NCI-H510A treated with DMSO at 0.1 percent for 48 hours (cell line): ENCODE measurements at places on chromosomes 1 and 21.

- DNase-seq = no peak
These were observed 10.4 kb upstream of the MRPL9 start for GRCh38 chr1:151773702-151774101.

DNA sequence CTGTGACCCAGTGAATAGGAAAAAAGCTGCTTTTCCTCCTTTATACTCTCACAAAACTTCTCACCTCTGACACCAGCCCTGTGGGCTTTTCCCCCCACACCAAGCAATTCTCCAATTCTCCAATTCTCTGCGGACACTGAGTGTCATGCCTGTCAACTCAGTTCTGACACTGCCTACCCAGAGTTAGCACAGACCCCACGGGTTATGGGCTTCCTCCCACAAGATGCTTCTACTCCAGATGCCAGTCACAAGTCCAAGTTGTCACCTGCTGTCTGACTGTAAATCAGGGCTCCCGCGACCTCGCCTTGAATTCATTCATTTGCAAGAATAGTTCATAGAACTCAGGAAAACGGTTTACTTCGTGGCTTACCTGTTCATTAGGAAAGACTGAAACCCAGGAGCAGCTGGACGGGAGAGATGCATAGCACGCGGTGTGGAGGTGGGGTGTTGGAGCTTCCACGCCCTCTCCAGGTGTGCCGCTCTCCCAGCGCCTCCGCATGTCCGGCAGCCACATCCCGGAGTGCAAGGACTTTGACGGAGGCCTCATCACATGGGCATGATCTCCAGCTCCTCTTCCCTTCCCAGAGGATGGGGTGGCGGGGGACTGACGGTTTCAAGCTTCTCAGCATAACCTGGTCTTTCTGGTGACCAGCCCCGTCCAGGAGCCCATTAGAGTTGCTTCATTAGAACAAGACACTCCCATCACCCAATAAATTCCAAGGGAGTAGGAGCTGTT is 154.7 kb downstream of the PGBD5 start:
- no peak for DNase-seq

- peak; percentile 21 for DNase-seq
These were observed 125.7 kb upstream of the CXADR start for GRCh38 chr21:17387030-17387617.

DNA sequence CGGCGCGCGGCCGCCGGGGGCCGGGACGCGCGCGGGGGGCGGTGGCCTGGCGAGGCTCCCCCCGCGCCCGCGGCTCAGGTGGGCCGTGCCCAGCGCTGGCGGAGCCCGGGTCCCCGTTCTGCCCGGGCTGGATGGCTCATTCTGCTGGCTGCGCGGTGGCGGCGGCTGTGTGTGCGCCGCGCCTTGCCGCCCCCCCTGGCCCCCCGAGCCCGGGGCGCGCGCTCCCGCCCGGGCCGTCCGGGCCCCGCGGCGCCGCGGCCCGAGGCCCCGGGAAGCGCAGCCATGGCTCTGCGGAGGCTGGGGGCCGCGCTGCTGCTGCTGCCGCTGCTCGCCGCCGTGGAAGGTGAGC is at the start of gene EPHB2:
Gene EPHB2 (plus strand): TSS at position 139 of the 349 bp plus-strand sequence. CDS start 144 bp downstream, at position 283.
- DNase-seq = no peak

- peak; percentile 99 for DNase-seq
These were observed 7.3 kb upstream of the GNL2 start for GRCh38 chr1:37602750-37603694.

DNA sequence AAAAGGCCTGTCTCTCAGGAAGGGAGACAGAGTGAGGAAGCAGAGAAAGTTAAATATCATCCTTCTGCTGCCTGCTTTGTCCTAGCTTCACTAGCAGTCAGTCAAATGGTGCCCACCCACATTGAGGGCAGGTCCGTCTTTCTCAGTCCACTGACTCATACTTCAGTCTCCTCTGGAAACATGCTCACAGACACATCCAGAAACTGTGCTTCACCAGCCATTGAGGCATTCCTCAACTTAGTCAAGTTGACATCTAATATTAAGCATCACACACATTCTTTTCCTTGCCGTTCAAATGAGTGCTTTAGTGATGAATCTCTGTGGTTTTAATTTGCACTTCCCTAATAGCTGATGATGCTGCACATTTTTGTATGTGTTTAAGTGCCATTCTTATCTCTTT is 777.8 kb upstream of the PRMT6 start:
- no peak for DNase-seq

DNA sequence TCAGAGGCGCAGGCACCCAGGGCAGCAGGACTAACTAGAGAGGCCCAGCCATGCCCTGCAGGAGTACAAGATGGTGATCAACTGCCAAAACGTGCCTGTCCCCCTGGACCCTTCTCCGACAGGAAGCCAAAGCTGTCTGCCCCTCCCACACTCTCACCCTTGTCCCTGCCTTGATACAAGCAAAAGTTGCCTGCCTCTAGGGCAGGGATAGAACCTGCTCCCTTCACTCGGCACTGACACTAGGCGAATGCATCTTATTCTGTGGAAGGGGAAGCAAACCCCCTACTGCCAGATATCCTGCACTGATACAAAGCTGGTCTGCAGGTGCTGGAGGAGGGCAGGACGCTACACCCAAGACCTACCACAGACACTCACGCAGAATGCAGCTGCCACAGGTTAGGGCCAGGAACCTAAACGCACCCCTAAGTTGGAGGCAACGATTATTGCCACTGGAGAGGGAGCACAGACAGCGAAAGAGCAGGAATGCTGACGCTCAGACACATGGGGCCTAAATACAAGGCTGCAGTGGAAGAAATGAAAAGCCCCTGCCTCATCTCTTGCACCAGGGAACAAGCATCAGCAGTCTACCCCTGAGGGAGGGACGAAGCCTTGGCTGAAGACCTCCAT is 3.7 kb downstream of the TARBP1 start:
- DNase-seq = no peak

DNA sequence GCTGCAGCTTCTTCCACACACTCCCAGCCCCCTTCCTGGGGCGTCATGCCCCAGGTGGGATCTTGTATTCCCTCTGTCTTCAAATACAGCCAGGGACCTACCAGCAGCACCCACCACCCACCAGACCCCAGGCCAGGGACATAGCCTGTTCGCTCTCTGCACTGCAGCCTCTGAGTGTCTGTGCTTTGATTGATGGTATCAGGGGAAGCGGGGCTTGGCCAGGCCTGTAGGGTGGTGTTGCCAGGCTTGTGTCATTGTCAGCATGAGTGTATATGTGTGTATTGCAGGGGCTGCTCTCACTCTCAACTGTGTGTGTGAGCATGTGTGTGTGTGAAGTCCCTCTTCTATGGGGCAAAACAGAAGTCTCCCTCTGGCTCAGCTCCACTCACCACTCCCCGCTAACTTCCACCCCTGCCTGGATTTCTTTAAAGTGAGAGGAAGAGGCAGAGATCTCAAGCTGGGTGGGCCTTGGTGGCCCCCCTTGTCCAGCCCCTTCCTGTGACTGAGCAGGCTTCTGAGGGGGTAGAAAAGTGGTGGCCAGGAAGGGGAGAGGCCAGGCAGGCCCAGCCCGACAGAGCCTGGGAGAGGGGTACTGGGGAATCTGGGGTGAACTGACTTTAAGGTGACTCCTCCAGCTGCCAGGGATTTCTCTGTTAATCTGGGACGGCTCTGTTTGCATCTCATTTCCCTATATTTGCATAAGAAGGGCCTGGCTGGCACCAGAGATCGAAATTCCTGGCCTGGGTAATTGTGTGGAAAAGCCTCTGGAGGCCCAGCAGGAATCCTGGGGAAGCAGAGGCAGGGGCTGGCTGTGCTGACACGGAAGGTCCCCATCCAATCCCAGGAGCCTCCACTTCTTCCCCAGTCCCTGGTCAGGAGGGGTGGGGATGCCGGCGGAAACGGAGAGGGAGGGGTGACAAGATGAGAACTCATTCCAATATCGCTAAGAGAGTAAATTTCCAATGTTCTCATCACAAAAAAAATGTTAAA is 18.6 kb upstream of the ADGRB2 start:
- no peak for DNase-seq

GRCh38 chr1:210250998-210251679 is 18.5 kb downstream of the SERTAD4 start:
- DNase-seq = peak; percentile 98

DNA sequence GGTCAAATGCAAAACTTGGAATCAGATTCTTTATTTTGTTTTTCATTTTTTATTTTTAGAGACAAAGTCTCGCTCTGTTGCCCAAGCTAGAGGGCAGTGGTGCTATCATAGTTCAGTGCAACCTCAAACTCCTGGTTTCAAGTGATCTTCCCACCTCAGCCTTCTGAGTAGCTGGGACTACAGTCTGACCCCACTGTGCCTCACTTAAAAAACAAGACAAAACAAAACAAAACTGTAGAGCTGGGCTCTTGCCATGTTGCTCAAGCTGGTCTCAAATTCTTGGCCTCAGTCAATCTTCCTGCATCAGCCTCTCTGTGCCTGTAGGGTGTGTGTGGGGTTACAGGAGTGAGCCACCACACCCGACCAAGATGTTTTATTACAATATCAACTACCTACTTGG is 396.0 kb upstream of the USP24 start:
- no peak for DNase-seq

DNA sequence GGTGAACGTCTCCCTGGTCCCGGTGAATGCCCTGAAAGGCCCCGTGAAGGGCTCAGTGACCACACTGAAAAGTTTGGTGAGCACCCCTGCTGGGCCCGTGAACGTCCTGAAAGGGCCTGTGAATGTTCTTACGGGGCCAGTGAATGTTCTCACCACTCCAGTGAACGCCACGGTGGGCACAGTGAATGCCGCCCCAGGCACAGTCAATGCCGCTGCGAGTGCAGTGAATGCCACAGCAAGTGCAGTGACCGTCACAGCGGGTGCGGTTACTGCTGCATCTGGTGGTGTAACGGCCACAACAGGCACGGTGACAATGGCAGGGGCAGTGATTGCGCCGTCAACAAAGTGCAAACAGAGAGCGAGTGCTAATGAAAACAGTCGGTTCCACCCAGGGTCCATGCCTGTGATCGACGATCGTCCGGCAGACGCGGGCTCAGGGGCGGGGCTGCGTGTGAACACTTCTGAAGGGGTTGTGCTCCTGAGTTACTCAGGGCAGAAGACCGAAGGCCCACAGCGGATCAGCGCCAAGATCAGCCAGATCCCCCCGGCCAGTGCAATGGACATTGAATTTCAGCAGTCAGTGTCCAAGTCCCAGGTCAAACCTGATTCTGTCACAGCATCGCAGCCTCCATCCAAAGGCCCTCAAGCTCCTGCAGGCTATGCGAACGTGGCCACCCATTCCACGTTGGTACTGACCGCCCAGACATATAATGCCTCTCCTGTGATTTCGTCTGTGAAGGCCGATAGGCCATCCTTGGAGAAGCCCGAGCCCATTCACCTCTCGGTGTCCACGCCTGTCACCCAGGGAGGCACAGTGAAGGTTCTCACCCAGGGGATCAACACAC is 41.5 kb downstream of the ZBTB17 start:
- DNase-seq = no peak

DNA sequence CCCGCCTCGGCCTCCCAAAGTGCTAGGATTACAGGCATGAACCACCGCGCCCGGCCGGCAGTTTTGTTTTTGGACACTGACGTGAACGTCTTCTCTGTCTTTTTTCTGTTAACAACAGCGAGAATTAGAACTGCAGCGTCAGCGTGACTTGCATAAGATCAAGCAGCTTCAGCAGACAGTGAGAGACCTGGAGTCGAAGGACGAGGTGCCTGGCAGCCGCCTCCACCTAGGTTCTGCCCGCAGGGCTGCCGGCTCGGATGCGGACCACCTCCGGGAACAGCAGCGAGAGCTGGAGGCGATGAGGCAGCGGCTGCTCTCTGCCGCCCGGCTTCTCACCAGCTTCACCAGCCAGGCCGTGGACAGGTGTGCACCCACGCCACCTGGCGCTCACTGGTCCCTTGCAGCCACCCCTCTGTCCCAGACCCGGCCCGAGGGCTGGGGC is 22.9 kb upstream of the DIP2A start:
- no peak for DNase-seq

- DNase-seq = no peak
These were observed 110.9 kb upstream of the APP start for GRCh38 chr21:26281506-26281905.

DNA sequence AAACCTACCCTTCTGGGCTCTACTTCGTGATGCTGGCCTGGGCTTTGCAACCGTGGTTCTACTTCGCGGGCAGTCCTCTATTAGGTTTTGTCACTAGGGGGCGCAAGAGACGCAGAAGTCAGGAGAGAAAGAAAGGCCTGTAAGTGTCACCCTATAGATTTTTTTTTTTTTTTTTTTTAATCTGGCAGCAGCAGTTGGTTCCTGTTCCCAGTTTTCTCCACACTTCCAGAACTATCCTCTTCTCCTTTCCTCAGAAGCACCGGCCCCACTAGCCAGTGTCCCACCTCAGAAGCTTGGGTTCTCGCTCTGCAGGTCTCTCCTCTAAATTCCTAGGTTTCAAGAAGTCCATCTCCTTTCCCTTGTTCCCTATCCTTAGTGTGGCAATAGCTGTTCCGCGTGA is 9.1 kb upstream of the LCE2D start:
- peak; percentile 16 for DNase-seq

- DNase-seq = peak; percentile 48
These were observed 103.3 kb upstream of the DEPDC1 start for GRCh38 chr1:68600049-68600661.

DNA sequence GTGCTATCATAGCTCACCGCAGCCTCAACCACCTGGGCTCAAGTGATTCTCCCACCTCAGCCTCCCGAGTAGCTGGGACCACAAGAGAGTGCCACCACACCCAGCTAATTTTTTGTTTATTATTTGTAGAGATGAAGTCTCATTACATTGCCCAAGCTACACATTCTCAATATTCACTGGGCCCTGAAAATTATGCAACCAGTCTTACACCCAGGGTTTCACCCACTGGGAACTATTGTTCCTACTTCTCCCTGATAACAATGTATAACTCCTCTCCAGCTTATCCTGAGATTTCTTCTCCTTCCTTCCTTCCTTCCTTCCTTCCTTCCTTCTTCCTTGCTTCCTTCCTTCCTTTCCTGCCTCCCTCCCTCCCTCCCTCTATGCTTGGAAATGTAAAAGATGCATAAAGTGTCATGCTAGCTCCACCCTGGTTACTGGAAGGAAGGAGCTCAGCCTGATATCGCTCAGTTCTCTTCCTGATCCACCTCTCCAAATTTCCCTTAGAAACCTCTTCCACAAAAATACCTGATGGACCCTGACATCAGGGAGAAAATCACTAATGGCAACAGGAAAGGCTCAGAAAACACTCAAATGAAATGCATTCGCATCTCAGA is 11.2 kb upstream of the VSIG8 start:
- DNase-seq = no peak

- peak; percentile 12 for DNase-seq
These were observed 87.1 kb downstream of the DAB1 start for GRCh38 chr1:57336793-57337192.

GRCh38 chr1:32619701-32620485 is 30.5 kb downstream of the ZBTB8OS start:
- DNase-seq = no peak

DNA sequence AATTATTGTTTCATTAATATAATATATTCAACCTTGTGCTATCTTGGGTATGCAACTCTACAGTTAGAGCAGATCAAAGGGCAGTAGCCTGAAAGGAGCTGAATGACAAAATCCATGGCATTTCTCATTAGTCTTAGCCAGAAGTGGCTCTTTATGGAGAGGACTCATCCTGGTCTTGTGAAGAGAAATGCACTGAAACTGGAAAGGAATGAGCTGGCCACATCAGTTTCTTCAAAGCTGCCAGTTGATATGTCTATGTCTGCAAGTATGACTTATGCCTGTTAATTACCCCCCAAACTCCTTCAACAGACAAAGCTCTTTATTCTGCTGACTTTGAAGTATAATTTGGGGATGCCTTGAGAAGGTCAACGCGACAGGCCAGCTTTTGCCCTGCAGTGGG is 119.0 kb upstream of the UBE2U start:
- DNase-seq = no peak
